ENCODE measurements at places on chromosomes 3 and 15. TPM values are rescaled to one million over a fixed set of nuclear protein-coding genes. Genes with fewer than 3 reads are reported as not detected.

GRCh38 chr15:58627701-58628100, 121.8 kb downstream of the ADAM10 start:
- DNase-seq: no peak

GRCh38 chr3:88180398-88180999, 30.7 kb downstream of the C3orf38 start:
- DNase-seq: no peak

H1-8 gene
- total RNA-seq: not detected

TNFSF10 gene
- total RNA-seq: 1.2 TPM

DNA sequence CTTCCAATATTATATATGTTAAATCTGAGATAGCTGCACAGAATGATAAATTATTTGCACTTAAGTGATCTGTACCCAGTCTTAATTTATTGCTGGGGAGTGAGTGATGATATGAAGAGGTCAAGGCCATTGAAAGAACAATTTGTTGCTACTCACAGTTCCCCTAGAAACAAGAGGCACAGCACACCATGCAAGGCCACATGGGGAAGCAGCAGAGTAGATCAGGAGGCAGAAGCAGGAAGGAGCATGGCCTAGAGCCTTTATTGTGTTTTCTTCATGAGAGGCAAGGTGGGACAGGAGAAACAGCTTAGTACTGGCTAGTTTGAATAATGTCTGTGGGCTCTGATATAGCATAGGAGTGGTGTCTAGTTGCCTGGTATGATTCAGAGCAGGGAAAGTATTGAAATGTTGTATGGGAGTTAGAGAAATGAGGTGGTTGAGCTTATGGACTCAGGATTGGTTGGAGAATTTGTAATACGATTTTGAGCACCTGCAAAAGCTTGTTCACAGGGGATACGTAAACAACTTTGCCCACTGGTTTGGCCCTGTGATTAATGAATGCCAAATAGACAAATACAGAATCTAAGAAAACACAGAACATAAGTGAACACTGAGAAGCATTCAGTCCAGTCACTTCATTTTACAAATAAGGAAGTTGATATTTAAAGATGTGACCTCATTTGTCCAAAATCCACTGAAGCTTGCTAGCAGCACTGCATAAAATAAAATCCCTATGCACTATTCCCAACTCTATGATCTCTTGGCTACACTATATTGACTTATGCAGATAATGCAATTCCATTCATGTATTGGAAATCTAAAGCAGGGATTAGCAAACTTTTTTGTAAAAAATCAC, 71.7 kb downstream of the TMCO5A start:
- no peak for DNase-seq

DNA sequence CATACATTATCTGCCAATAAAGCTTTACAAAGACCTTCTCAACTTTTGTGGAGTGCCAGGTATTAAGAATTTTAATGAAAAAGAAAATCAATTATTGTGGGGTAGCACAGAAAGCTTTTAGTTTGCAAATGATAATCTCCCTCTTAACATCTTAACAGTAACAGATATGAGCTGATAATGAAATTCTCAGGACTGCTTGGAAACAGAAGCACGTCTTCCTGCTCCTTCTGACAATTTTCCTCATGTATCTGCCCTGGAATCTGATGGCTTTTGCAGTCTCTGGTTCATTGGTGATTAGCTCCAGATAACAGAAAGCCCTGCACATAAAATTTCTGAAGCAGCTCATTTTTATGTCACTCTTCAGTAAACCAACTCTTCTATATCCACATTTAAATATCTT, 432.4 kb upstream of the PDZRN3 start:
- DNase-seq: no peak

GRCh38 chr15:85504749-85505676, 124.6 kb downstream of the AKAP13 start:
- DNase-seq: no peak

- no peak for DNase-seq
These were observed 5.6 kb downstream of the FOXL2 start for GRCh38 chr3:138941259-138941885.

RAB6B gene
- 12.8 TPM for total RNA-seq

DNA sequence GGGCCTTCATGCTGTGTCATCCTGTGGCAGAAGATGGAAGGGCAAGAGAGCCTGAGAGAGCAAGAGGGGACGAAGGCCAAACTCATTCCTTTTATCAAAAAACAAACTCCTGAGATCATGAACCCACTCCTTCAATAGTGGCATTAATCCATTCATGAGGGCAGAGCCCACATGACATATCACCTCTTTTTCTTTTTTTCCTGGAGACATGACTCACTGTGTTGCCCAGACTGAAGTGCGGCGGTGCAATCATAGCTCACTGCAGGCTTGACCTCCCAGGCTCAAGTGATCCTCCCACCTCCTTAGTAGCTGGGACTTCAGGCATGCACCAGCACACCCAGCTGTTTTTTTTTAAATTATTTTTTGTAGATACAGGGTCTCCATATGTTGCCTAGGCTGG, 92.0 kb upstream of the RNU6-1 start:
- no peak for DNase-seq

HGD gene
- 0.29 TPM for total RNA-seq

GP5 gene
- total RNA-seq: 0.11 TPM

GOLGA6L4 gene
- total RNA-seq: 10.9 TPM

- no peak for DNase-seq
These were observed 40.3 kb upstream of the TSC22D2 start for GRCh38 chr3:150367757-150368156.

DNA sequence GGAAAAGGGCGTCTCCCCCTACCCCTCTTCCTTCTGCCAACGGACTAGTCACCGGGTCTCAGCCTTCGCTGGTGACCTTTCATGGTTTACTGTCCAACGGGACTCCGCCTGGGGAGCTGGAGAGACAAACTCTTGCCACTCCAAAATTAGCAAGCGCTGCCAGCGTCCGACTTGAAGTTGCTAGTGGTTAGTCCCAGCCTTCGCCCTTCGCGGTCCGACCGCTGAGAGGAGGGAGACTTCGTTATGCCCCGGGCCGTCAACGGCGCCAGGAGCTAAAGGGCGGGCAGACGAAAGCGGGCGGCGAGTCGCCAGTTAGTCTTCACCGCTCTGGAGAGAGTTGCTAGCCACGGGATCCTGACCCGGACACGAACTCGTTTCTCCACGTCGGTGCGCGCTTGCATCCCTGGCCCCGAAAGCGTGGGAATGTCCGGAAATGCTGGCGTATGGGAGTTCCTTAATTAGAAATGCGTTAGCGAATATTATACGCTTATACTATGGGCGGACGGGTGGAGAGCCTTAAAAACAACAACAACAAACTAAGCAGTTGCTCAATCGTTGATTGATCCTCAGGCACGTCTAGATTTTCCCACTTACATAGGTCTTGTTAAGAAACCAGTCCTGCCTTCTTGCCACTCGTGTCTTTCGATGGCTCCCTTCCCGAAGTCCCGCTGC, 716 bp downstream of the SMC4 start:
- no peak for DNase-seq

WDR76 gene
- total RNA-seq: 7.8 TPM

PXYLP1 gene
- total RNA-seq: 40.5 TPM

- no peak for DNase-seq
These were observed 152.6 kb downstream of the SCAPER start for GRCh38 chr15:76752549-76752948.

CDC25A gene
- total RNA-seq: 13.1 TPM

OIP5 gene
- 5.3 TPM for total RNA-seq

NR1D2 gene
- total RNA-seq: 27.3 TPM

MINAR1 gene
- 2.4 TPM for total RNA-seq

DNA sequence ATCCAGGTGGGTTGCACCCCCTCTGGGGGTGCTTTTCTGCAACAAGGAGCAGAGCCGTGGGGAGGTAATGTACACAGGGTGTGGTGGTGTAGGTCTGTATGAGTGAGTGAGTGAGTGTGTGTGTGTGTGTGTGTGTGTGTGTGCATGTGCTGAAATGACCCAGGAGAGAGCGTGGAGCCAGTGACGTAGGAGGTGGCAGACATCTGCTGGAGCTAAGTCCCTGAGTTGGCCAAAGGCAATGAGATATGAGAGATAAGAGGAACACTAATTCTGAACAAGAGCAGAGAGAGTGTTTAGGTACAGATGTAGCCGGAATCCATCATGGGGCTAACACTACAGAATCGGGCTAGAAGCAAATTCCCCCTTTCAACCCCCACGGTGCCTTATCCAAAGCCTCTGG, 27.6 kb downstream of the BDH1 start:
- DNase-seq: no peak

HHLA2 gene
- total RNA-seq: not detected

FANCD2OS gene
- not detected for total RNA-seq

SEMA6D gene
- 52.0 TPM for total RNA-seq

- DNase-seq: peak; percentile 30
These were observed 528 bp downstream of the RBPMS2 start for GRCh38 chr15:64774629-64775493.

- no peak for DNase-seq
These were observed 153.8 kb downstream of the SEMA6D start for GRCh38 chr15:47870956-47871625.

CPNE9 gene
- total RNA-seq: not detected

DNA sequence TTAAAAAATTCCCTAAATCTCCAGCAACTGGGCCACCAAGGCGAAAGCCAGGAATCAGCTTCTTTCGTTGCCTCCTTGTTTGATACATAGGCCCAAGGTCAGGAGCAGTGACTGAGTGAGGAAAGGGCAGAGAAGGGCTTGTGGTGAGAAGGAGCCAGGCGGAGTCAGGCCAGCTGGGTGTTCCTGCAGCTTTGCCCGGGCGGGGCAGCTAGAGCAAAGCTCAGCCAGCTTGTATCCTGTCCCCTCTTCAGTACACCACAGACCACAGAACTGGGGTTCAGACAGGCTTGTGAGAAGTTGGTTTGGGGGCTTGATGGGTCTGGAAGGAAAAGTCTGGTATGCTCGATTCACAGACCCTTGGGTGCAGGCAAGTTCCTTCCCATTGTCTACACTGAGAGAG, 52.6 kb downstream of the CCK start:
- DNase-seq: no peak

AQP9 gene
- total RNA-seq: not detected

ITIH3 gene
- 25.0 TPM for total RNA-seq

DNA sequence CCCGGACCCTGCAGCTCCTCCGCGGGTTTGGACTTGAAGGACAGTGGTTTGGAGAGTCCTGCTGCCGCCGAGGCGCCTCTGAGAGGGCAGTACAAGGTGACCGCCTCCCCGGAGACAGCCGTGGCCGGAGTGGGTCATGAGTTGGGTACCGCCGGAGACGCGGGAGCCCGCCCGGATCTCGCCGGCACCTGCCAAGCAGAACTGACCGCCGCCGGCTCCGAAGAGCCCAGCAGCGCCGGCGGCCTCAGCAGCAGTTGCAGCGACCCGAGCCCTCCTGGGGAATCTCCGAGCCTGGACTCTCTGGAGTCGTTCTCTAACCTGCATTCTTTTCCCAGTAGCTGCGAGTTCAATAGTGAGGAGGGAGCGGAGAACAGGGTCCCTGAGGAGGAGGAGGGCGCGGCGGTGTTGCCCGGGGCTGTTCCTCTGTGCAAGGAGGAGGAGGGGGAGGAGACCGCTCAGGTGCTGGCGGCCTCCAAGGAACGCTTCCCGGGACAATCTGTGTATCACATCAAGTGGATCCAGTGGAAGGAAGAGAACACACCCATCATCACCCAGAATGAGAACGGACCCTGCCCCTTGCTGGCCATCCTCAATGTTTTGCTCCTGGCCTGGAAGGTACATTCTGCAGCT, 634 bp downstream of the MINDY2 start:
- peak; percentile 74 for DNase-seq

CCDC39 gene
- total RNA-seq: not detected

ISLR gene
- 64.9 TPM for total RNA-seq

- no peak for DNase-seq
These were observed at the start of gene RBPMS2 for GRCh38 chr15:64775551-64776401. Gene RBPMS2, minus strand, starts transcription at chr15:64775589. Its CDS starts 270 bp downstream, at chr15:64775319.

DNA sequence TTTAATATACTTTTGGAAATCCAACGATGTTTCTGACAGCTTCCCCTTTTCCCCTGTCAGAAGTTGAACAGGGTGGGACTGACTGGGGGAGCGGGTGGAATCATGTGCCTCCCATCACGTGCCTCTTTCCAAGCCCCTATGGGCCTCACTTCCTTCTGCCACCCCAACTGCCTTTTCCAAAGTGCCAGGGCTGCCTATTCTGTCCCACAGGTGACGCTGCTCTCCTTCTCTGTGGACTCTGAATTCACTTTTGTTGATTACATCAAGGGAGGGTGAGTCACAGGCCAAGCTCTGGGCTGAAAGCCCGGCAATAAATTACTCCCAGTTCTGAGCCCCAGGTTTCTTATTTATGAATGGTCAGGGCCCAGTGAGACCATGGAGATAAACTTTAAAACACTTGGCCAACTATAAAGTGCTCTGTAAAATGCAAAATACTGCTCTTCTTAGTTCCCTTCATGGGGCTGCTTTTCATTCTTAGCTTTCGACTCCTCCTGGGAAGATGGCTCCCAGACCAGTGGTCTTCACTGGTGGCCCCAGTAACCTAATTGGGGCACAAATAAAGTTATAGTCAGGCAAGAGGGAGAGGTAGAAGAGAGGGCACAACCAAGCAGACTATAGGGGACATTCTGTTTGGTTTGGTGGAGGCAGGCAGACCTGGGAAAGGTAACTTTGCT, 12.3 kb downstream of the CPNE9 start:
- no peak for DNase-seq

DNA sequence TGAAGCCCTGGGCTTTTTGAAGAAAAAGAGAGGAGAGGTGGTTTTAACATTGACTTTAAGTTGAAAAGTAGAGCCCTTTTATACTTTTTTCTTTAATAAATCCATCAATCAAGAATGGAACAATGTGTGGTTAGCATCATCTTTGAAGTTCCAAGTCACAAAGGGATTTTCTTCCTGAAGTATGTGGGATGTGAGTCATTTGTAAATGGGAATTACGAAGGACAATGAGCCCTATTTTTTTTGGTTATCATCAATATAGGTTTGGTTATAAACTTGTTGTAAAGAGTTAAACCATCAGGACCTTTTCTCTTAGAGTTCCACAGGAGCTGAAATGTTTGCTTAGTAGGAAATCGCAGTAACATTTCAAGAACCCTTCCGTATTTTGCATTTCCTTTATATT, 38.3 kb downstream of the PIK3CA start:
- DNase-seq: no peak

ST3GAL6 gene
- total RNA-seq: 11.1 TPM

DNA sequence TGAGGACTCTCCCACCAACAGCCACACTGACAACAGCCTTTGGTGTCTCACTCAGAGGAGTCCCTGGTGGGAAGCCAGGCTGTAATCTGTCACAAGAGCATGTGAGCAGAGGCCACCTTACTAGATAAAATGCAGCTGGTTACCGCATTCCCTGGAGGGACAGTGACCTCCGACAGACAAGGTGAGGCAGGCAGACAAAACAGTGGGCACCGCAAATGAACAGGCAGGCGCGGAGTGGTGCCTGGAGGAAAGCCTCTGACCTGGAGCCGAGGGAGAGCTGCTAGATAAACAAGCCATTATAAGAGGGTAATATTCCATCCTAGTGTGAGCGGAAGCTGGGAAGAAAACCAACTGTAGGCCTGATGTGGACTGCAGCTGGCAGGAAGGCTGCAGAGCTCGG, 736.4 kb downstream of the FHIT start:
- DNase-seq: no peak

DNA sequence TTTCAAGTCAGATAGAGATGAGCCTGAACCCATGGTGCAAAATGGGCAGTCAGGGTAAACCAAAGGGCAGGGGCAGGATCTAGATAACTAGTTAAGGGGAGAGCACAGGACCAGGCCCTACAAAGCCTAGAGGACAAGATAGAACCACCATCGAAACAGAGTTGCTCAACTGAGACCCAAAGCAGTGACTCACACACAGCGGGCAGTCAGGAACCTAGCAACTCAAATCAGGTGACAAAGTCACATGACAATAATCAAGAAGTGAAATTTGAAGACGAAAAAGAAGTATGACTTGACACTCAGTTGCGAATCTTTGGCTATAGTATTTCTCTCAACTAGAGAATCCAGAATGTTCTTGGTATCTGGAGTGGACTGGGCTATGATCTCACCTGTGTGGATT, 136.0 kb upstream of the PTPRG start:
- DNase-seq: no peak

MTHFS gene
- 12.5 TPM for total RNA-seq

SHC4 gene
- 0.58 TPM for total RNA-seq

Measured in mesothelial cell of epicardium (in vitro differentiated cells).